ENCODE measurements at places on chromosomes 6 and 20.

GRCh38 chr20:59724457-59725366 is 120.4 kb downstream of the PHACTR3 start:
- DNase-seq, result no peak

DNA sequence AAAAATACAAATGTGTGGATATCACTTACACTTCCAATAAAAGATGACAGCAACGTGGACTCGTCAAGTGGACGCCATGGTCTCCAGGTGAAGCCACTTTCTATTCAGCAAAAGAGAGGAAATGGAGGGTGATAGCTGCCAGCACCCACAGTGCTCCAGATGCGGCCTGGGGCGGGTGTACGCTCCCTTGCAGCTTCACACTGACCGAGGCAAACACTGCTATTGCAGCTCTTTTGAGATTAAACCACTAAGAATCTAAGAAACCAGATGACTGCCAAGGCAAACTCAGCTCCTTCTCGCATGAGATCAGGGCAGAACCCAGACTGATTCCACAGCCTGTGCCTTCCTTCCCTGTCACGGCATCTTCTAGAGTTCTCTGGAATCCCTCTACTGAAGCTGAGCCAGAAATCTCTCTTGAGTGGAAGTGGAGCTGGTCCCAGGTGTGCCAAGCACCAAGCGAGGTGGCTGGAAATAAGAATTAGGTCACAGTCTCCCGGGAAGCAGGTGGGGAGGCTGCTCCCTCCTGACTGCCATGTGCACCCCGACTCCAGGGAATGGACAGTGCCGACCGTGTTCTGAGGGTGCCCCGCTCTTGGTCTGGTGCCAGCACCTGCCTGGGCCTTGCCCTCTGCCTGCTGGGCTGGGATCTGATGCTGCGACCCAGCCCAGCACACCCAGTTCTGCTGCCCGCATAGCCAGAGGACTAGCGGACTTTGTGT is 90.1 kb upstream of the AFDN start:
- no peak for DNase-seq

- DNase-seq, result peak; percentile 50
Measured at GRCh38 chr6:45156075-45156474, 172.1 kb upstream of the RUNX2 start.

- no peak for DNase-seq
Measured at GRCh38 chr20:10789386-10789785, 115.6 kb upstream of the JAG1 start.

GRCh38 chr6:6582131-6582530 is 6.4 kb upstream of the LY86 start:
- no peak for DNase-seq

DNA sequence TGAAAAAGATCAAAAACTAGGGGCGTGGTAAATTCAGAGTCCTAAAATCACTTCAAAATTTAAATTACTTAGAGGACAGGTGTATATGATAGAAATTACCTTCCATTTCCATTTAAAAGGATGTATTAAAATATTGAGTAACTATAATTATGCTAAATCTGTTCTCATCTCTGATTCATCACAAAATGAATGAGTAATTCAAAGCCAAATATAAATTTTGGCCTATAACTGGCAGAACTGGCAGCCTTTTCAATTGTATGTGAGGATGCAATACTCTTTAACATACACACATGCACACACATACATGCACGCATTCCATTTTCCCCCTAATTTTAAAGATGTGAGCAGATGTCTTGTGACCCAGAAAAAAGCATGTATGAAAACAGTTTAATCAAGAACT is 194.6 kb downstream of the EPM2A start:
- DNase-seq, result no peak

DNA sequence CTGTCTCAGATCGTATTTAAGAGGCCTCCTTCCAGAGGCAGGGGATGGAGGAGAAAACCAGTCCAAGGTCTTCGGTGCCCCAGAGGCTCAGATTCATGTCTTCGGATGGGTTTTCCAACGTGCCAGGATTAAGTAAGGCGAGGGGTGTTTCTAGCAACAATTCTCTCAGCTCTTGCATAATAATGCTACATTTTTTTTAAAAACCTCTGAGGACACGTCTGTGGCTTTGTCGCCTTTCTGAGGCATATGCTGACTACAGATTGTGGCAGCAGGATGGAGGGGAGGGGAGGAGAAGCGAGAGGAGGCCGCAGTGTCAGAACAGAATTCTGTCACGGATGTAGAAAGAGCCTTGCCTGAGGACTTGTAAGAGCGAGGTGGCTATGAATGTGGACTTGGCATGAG is 17.7 kb upstream of the CCDC167 start:
- peak; percentile 93 for DNase-seq

GRCh38 chr6:118218156-118218555 is 311.1 kb downstream of the SLC35F1 start:
- DNase-seq, result no peak

DNA sequence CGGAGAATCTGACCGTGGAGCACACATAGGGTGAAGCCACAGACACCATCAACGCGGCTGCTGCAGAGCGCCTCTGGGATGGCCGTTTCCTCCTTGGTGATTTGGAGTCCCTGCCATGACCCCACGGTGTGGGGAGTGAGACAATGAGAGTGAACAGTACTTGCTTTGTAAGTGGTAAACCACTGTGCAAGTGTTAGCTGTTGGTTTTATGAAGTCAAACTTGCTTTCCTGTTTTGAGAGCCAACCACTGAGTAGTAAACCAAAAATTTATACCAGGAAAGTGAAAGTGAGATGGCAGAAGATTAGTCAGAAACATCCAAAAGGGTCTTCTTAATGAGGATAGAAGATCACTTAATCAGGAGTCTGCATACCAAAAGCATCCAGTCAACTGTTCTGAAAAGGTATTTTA is 160.7 kb downstream of the FOXC1 start:
- DNase-seq, result peak; percentile 81

GRCh38 chr6:44047179-44047546 is 80.1 kb downstream of the MRPL14 start:
- no peak for DNase-seq

Measured in immature natural killer cell (primary cell).